Activated T-helper 1 cell treated with anti-CD3 and anti-CD28 coated beads, Interleukin-12 subunit alpha, Interleukin-12 subunit beta, Interleukin-2, Interleukin-4 antibody, amounts not matched to agents 30 ng/mL and 10 ng/mL and 1 ng/mL, durations not matched to agents 14 hours and 24 hours and 36 hours (primary cell): ENCODE measurements at places on chromosomes 2 and 18.

GRCh38 chr2:185291035-185291647 is 447.5 kb upstream of the FSIP2 start:
- no peaks in the 10 kb centered on the region for H3K4me1 ChIP-seq
- no peaks in the 10 kb centered on the region for H3K27me3 ChIP-seq
- no peaks in the 10 kb centered on the region for H3K36me3 ChIP-seq
- no peak overlapping the region for H3K27ac ChIP-seq

GRCh38 chr2:143205106-143205764 is 76.0 kb downstream of the ARHGAP15 start:
- no peak overlapping the region for H3K4me3 ChIP-seq
- no peak for DNase-seq
- peak overlapping the region; percentile 41 for H3K27ac ChIP-seq
- no peaks in the 10 kb centered on the region for H3K27me3 ChIP-seq

- DNase-seq = no peak
- H3K27ac ChIP-seq = no peak overlapping the region
- no peak overlapping the region for H3K4me3 ChIP-seq
- peaks cover 44% of the 10 kb centered on the region for H3K36me3 ChIP-seq
These were observed 39.0 kb downstream of the NPC1 start for GRCh38 chr18:23547306-23547705.

GRCh38 chr2:48397846-48398245 is 132.1 kb upstream of the STON1 start:
- no peaks in the 10 kb centered on the region for H3K27me3 ChIP-seq
- no peak overlapping the region for H3K27ac ChIP-seq
- no peak overlapping the region for H3K4me3 ChIP-seq
- H3K36me3 ChIP-seq = no peaks in the 10 kb centered on the region

DNA sequence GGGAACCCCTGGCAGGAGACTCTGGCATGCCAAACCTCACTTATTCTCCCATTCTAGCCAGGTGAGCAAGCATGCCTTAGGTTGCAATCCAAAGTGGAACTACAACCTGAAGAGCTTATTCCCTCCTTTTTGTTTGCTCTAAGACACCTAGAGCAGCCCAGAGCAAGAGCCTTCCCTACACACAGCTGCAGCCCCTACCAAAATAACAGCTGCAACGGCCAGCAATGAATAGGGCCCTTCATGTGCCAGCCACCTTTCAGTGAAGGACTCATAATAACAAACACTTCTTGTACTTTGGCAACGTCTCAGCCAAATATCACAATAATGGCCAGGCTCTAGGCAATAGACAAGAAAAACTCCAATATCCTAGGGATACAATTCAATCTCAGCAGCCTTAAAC is 178.7 kb downstream of the ALK start:
- no peak overlapping the region for H3K4me3 ChIP-seq
- no peaks in the 10 kb centered on the region for H3K4me1 ChIP-seq
- no peak overlapping the region for H3K27ac ChIP-seq
- peaks cover 3% of the 10 kb centered on the region for H3K27me3 ChIP-seq

- no peak for DNase-seq
- H3K4me1 ChIP-seq = no peaks in the 10 kb centered on the region
- H3K36me3 ChIP-seq = no peaks in the 10 kb centered on the region
These were observed 90.5 kb upstream of the FHL2 start for GRCh38 chr2:105489168-105489878.

- H3K27me3 ChIP-seq = peaks cover 2% of the 10 kb centered on the region
- no peak overlapping the region for H3K27ac ChIP-seq
- H3K4me3 ChIP-seq = no peak overlapping the region
- DNase-seq = no peak
These were observed 21.4 kb upstream of the FAM228A start for GRCh38 chr2:24153478-24153877.

- H3K4me3 ChIP-seq = no peak overlapping the region
- H3K27me3 ChIP-seq = no peaks in the 10 kb centered on the region
- no peak overlapping the region for H3K27ac ChIP-seq
- no peak for DNase-seq
These were observed 14.7 kb downstream of the ROCK2 start for GRCh38 chr2:11329776-11330175.

GRCh38 chr2:234879671-234880455 is 72.0 kb upstream of the SH3BP4 start:
- peaks cover 3% of the 10 kb centered on the region for H3K4me1 ChIP-seq
- no peak for DNase-seq
- H3K36me3 ChIP-seq = no peaks in the 10 kb centered on the region
- H3K27me3 ChIP-seq = peaks cover 4% of the 10 kb centered on the region
- H3K27ac ChIP-seq = no peak overlapping the region

DNA sequence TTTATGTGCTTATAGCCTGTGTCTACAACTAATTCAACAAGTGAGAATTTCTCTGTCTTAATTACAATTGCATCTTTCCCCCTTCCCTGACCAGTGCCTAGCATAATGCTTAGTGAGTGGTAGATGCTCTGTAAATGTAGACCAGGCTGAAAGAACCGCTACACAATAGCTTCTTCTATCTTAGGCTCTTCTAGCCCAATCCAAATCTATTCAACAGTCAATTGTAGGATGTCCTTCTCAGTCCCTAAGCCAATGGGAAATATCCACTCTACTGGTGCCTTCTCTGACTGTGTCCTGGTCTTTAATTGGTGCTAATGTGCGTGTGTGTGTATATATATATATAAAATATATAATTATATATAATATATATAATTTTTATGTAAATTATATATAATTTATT is 34.1 kb upstream of the GCC2 start:
- H3K27me3 ChIP-seq = peaks cover 4% of the 10 kb centered on the region
- H3K27ac ChIP-seq = no peak overlapping the region
- no peaks in the 10 kb centered on the region for H3K4me1 ChIP-seq
- no peak overlapping the region for H3K4me3 ChIP-seq
- DNase-seq = no peak
- no peaks in the 10 kb centered on the region for H3K36me3 ChIP-seq
